Activated CD4-positive, alpha-beta T cell treated with anti-CD3 and anti-CD28 coated beads, Interleukin-2, amount 10 ng/mL, durations not matched to agents 24 days and 14 days (primary cell): ENCODE measurements at places on chromosomes 4 and X.
A peak's percentile ranks its signal among the peaks of the same experiment; 100 is the strongest.

DNA sequence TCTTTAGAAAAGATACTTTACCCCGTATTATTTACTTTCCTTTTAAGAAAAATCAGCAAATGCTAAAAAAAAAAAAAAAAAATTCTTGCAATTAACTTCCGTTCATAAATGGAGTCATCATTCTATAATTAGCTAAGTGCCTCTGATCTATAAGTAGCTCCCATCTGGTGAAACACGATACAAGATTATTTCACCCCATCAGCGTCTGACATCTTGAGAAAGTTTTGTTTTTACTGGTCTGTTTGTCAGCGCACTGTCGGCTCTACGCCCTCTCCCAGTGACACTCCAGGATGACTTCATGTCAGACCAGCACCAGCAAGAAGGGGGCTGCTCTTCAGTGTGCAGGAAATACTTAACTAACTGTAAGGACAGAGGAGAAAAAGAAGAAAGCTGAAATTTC is 108.3 kb downstream of the AFAP1 start:
- DNase-seq: no peak

DNA sequence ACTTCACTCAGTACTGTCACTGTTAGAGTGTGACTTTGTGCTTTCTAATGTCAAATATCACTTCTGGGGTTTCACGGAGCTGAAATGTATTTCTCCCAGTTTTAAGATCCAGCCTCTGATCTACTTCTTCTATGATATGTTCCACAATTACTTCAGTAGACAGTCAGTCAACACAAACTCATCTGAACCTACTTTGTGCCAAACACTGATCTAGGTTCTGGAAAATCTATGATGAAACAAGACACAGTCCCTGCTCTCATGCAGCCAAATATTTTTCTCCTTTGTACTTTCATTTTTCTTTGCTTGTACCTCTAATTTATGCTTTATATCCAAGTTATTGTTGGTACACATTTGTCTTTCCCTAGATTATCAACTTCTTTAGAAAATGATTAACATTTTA is 641.3 kb upstream of the FTHL17 start:
- no peak for DNase-seq

- DNase-seq: no peak
Measured at GRCh38 chr4:1126506-1126905, 13.1 kb upstream of the RNF212 start.

DNA sequence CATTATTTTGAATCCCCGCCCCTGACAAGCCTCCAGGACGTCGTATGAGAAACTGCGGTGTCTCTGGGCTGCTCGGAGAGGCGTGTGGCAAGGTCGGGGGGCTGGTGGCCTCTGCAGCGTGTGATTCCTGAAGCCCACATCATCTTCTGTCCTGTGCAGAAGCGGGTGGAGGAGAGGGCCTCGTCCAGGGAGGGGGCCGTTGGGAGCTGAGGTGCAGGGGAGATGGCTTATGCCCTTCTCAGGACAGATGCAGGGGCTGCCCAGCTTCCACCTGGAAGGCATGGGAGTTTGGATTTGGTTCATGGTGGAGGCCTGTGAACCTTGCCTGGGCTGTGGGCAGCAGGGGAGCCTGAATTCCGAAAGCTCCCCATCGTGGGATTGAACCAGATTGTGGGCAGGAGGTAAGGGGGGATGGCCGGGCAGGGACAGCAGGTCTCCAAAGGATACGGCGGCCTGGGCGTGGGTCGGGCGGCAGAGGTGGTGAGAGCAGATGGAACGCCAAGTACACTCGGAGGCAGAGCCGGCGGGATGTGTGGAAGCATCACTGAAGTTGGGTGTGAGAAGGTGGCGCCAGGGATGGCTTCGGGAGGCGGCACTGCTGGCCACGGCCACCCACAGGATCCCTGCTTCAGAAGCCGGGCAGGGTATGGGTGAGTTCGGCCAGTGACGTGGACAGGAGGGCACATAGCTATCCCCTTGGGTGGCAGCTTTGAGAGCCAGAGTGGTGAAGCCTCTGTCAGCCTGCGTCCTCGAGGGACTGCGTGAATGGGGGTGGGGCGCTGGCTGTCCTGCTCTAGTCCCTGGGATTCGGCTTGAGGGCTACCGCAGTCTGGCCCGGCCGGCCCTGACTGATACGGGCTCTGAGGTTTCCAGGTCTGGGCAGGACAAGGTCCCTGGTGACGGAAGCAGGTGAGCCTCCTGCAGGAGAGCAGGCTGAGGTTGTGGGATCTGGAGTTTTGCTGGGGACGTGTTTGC is 76.3 kb upstream of the ADRA2C start:
- DNase-seq: no peak

GRCh38 chrX:69150281-69150960 is 14.8 kb downstream of the PJA1 start:
- no peak for DNase-seq

DNA sequence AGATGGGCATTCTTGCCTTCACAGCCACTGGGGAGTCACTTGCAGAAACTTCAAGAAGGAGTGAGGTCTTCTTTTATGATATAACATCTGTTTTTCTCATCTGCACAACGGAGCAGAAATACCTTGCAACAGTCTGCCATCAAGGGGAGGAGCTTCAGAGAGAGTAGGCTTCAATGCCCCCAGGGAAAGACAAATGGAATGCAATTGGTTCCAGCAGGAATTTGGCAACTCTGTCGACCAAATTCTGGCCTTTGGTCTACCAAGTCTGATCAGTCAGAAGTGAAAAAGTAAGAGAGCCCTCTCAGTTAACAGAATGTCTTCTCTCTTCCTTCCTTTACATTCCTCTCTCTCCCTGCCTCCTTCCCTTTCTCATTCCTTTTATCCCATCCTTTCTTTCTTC is 229.3 kb downstream of the IDS start:
- no peak for DNase-seq

DNA sequence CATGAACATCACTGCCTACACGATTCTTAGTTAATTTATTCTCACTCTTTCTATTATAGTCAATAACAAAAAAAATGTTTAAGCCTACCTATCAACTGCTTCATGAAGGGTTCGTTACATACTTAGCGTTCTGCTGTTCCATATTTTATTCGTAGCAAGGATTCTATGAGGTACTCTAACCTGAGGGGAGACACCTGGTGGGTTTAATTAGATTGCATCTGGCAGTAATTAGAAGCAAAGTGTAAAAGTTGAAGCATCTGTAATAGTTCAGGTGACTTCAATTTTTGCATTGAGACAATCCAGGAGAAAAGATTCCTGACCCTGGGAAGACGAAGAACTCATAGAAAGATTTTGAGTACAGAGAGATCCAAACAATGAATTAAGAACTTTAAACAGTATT is 1655.8 kb upstream of the TENM3 start:
- no peak for DNase-seq

GRCh38 chr4:99857307-99857706 is 36.9 kb downstream of the LAMTOR3 start:
- peak; percentile 27 for DNase-seq

DNA sequence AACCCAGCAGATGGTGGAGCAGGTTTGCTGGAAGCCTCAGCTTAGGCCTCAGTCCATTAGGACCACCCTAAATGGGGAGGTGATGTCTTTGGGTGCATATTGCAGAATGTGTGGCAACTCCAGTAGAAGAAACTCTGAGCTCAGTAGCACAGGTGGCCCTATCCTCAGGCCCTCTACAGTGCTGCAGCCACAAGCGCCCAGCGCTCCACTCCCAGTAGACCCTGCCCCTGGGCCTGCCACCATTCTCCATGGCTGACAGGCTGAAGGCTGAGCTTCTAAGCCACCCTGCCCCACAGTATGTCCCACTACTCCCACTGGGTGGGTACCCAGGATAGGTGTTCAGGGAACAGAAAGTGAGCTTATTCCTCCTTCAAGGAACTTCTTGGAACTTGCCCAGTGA is 162.8 kb upstream of the MAMLD1 start:
- DNase-seq: no peak

- no peak for DNase-seq
Measured at GRCh38 chrX:100090931-100091330, 319.1 kb downstream of the PCDH19 start.
